Stimulated activated CD8-positive, alpha-beta memory T cell treated with anti-CD3 and anti-CD28 coated beads, Interleukin-12 subunit alpha, Interleukin-12 subunit beta, amount 100 ng/mL, for 1 hour (primary cell): ENCODE measurements at places on chromosomes 12 and 14.

GRCh38 chr14:75343911-75344310, 65.3 kb downstream of the FOS start:
- DNase-seq = no peak

DNA sequence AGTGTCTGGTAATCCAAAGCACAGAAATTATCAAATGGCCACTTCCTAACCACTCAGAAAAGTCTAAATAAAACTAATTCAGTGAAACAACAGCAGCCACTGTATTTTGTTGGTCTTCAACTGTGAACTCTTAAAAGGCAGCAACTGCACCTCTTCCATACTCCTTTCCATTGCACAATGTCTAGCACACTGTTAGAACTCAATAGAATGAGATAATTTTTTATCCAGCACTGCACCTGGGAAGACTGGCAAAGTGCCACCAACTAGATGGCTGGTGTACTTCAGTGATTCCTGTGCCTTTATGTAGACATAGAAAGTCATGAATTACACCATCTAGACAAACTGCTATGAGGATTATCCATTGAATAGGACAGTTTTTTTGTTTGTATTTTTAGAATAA, 26.2 kb downstream of the LGR5 start:
- no peak for DNase-seq

GRCh38 chr12:117897372-117898161, 71.2 kb downstream of the KSR2 start:
- DNase-seq = no peak

GRCh38 chr14:50230701-50231474, 490 bp downstream of the SOS2 start:
- DNase-seq = no peak

GRCh38 chr14:89202413-89203190, 214.4 kb downstream of the FOXN3 start:
- DNase-seq = no peak

DNA sequence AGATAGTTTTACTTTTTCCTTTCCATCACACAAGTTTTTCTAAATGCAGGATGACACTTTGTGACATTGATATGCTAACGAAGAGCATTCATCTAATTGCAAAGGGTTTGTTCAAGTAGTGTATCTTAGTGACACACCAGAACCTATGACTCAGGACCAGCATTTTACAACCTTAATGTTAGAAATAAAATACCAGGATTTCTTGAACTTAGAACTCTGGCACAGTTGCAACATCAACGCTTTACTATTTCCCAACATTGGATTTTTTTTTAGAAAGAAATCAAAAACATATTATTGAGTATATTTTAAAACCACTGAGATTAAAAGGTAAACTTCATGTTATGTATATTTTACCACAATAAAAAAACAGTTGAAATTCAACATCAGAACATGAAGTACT, 17.9 kb upstream of the PLEKHG6 start:
- DNase-seq = no peak

DNA sequence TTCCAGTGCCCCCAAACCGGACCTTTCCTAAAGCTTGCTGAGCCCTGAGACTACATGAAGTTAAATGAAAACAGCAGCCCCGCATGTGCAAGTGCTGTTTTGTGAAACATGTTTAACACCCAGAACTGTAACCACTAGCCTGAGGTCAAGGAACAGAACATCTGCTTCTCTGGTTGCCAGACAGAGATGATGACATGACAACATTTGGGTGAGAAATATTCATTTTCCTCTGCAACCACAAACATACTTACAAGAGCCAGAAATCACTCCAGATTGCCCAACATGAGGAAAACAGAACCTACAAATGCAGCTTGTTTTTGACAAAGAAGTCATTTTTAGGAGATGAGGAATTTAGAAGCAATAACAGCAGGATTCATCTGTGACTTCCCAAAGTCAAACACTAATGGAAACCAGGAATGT, 110.4 kb downstream of the BCAT1 start:
- no peak for DNase-seq
